ENCODE measurements at places on chromosomes 12 and 14.

GRCh38 chr12:46872135-46872534 is 46.3 kb upstream of the SLC38A4 start:
- no peak for DNase-seq

DNA sequence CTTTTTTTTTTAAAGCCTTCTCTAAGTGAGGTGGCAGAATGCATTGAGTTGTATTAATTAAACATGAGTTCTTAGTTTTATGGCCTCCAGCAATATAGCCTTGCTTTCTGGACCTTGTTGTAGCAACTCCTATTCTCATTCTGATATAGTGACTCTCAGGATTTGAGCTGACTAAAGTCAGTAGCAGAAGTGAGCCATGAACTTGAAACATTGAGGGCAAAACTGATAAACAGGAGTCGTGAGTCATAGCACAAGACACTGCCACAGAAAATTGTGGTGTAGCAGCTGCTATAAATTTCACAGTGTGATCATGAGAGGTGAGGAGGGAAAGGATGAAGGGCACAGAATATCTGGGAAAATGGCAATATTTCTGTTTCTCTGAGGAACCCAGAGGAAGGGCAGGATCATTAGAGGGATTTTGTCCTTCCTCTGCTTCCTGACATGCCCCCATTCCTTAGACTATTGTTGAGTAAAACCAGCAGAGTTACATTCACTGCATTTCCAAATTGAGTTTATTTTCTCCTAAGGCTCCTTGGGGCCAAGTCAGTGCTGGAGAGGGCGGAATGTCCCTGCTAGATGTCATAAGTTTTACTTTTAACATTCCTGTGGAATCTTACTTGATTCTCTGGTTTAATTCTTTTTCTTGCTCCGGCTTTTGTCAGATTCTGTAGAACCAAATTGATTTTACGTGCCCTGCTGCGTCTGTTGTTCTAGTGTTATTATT is 7.5 kb downstream of the KLRG1 start:
- DNase-seq: no peak

GRCh38 chr14:23544511-23545447 is 6.8 kb downstream of the ZFHX2 start:
- no peak for DNase-seq

- no peak for DNase-seq
These were observed 13.5 kb downstream of the WNT5B start for GRCh38 chr12:1642513-1642912.

DNA sequence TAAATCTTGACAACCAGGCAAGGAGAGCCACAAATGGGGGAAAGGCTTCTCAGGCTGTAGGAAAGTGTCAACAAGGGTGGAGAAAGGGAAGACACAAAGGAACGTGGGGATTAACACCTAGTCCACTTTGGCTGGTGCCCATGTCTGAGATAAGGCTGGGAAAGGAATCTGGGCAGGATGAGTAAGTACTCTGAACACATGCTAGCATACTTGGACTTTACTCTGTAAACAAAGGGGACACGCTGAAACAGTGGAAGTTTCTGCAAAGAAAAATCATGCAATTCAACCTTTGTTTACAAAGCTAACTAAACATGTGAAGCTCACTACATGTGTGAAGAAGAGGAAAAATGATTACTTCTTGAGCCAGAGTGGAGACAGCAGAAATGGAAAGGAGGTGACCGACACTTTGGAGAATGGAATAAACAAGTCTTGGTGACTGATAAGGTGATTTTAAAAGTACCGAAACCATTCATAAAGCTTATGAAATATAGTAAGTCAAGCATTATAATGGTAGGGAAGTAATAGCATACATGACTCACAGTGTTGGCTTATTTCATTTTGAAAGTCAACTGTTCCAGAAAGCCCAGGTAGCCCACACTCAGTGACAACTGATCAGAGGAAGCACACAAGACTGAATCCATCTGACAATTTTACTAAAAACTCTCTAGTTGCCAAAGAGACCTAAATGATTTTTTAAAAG is 13.2 kb downstream of the CPNE8 start:
- no peak for DNase-seq

- no peak for DNase-seq
These were observed 9.2 kb upstream of the PYROXD1 start for GRCh38 chr12:21428241-21428640.

DNA sequence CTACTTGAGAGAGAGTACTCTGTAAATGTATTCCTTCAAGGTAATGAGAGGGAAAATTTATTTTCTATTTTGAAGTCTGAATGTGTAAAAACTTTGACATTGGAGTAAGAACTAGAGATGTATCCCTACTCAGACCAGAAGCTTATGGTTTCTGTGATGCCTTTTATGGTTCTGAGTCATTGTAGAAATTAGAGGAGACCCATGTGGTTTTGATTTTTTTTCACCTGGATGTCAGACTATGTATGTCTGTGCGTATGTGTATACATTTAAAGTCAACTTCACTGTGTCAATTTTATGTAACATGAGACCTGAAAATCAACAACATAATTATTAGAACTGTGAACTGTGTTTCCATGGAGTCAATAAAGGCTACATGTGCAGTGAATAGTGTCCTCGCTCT is 302.0 kb downstream of the TRHDE start:
- DNase-seq: no peak

All from NCI-H446 treated with DMSO at 0.1 percent for 48 hours (cell line).